ENCODE measurements at places on chromosomes 16 and 17.

DNA sequence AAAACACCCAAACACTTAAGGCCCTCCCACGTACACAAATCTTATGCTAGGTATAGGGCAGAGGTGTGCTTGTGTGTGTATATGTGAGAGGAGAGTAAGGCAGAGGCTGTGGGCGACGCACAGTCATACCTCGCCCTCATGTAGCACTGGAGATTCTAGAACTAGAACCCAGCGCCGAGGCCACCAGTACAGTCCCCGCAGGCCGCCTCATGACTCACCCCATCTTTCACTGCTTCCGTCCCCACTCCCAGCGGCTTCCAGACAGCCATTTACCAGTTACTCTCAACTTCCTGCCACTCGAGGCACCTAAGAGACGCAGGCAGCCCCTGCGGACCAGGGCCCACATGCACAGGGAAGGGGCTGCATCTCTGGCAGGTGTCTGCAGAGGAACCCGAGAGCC is 23.2 kb upstream of the CYTH1 start:
- no peak for DNase-seq

GRCh38 chr16:79767421-79768275 is 167.1 kb upstream of the MAF start:
- peak; percentile 50 for DNase-seq

GRCh38 chr16:56667581-56668571 is at the start of gene MT1G:
MT1G (minus strand) TSS chr16:56668065; CDS start chr16:56667993, 72 bp downstream.
- no peak for DNase-seq

DNA sequence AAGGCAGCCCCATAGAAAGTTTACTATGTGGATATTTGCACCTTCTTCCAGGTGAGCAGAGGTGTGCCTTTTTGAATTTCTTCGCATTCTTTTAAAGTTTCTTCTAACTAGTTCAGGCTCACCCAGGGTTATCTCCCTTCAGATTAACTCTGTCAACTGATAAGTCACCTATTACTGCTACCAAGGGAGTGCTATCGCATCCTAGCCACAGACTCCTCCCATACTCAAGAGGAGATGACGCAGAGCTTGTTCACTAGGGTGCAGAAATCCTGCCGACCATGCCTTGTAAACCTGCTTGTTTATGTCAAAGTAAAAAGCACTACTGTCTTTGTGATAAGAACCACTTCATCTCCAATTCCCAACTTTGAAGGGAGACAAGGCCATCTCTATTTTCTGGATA is 390.1 kb downstream of the RBFOX1 start:
- no peak for DNase-seq

- no peak for DNase-seq
Observed at GRCh38 chr16:12458591-12459358, 344.9 kb downstream of the CPPED1 start.

GRCh38 chr17:16929035-16929680 is 42.8 kb downstream of the TNFRSF13B start:
- DNase-seq: no peak

DNA sequence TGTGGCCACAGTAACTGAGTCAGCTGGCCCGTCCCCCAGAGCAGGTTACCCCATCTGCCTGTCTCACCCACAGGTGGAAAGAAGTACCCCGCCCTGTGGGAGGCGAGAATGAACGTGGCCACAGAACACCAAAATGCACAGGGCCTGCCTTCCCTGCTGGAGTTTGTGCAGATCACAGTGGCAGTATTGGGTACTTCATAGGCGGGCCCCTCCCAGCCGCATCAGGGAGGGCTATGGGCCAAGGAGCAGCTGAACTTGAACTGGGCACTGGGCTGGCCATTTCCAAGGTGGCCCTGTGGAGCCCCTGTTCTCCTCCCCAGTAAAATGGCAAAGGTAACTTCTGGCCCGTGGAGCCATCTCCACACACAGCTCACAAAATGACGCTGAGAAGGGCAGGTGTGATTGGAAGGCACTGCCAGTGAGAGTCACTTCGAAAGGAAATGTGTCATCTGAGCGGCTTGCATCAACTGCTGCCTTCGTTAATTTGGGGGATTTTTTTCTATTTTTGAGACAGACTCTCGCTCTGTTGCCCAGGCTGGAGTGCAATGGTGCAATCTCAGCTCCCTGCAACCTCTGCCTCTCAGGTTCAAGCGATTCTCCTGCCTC is 162.9 kb downstream of the ENGASE start:
- no peak for DNase-seq

GRCh38 chr17:42354956-42355843 is 33.0 kb downstream of the STAT3 start:
- DNase-seq: no peak

DNA sequence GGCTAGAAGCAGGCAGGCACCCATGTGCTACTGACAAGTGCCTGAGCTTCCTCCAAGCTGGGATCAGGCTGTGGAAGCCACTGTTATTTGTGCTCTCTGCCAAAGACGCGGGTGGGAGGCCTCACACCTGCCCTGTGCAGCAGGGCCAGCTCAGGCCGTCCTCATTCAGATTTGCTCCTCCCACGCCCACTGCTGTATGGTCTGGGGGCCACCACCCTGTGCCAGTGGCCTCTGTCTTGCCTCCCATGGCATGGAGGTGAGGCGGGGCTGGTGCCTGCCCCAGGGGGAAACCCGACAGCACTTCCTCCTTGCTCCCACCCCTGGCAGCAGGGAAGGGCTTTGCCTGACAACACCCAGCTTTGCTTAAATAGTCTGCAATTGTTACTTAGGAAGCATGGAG is 356.5 kb upstream of the CDH8 start:
- DNase-seq: no peak

DNA sequence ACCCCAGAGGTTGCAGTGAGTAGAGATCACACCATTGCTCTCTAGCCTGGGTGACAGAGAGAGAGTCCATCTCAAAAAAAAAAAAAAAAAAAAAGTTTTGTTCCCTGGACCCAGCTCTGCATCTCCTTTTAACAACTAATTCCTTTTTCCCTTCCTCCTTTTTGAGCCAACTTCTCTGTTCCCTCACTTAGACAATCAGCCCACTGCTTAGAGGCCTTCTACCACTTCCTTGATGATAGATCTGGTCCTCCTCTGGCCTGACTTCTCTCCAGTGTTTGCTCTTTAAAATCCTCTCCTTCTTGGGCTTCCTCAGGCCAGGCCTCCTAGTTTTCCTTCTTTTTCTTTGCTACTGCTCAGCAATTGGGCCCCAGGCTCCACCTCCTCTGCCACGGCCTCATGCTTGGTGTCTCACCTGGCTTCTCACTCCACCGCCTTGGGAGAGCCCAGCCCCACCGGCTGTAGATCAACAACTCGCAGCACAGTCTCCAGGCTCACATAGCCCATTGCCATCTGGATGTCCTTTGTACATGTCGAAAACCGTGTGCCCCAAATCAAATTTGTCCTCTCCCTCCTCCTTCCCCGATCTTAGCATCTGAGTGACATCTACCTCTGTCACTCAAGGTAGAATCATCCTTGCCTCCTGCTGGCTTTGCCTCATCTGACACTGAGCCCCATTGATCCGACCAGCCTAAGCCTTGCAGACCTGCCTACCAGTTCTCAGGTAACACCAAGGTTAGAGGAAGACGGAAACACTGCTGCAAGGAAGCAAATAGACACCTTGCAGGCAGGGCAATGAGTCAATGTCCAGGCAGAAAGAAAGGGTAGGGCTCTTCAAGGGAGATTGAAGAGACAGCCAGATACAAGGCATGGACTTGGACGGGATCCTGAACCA is 17.4 kb downstream of the ARHGAP27 start:
- DNase-seq: peak; percentile 45

- no peak for DNase-seq
Observed at GRCh38 chr16:51532551-51532950, 381.5 kb upstream of the SALL1 start.

- no peak for DNase-seq
Observed at GRCh38 chr17:16933317-16934132, 38.4 kb downstream of the TNFRSF13B start.

DNA sequence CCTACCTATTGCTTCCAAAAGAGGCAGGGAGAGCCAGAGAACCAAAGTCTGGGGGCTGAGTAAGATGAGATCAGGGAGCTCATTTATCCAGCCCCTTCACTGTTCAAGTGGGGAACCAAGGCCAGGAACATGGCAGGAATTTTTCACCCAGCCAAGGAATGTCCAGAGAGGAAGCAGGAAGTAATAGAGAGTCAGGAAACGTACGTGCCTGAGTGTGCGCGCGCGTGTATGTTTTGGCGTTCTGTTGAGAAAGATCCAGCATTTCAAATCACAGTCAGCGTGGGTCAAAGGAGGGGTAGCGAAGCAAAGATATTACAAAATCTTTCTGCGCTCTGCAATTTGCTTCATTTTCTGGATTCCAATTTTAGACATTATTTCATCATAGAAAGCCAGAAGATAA is 41.9 kb upstream of the WSCD1 start:
- DNase-seq: no peak

GRCh38 chr16:78310196-78310595 is 210.7 kb downstream of the WWOX start:
- DNase-seq: no peak

DNA sequence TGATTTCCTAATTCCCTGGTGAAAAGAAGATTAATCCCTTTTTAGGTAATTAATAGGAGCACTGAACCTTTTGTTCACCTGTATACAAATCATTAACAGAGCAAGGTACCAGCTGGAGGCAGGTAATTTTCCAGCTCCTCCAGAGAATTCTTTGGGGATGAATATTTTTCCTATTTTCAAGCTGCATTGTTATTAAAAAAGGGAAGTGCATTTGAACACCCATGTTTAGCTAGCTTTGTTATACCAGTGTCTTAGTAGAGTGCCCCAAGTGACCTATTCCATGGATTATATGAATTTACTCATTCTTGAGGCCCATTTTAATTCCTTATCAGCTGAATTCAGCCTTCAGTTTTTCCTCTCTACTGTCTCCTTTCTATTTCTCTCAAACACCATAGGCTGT is 73.2 kb upstream of the GOT2 start:
- DNase-seq: no peak

GRCh38 chr16:89922477-89922883 is 662 bp upstream of the TUBB3 start:
- DNase-seq: peak; percentile 78

DNA sequence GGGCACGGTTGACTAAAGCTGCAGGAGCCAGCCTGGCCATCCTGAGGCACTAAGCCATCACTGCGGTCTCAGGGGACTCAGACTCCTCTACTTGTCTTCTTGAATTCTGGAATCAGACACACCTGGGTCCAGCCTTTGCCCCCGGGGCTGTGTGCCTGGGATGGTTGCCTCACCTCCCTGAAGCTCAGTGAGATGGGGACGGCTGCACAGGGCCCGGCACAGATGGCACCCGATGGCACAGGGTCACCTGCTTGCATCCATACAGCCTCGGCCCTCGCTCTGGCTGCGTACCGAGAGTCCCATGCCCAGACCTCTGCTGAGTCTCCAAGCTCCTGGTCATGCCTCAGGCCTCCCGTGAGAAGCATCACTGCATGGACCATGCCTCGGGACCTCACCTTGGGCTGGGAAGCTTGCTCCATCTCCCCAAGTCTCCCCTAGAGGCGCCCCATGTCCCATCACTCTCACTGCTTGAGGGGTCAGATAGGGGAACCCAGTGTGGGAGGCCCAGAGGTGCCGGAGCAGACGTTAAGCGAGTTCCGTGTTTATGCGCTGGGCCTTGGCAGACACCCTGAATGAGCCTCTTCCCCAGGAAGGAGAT is 316.3 kb downstream of the SEC14L1 start:
- DNase-seq: no peak

DNA sequence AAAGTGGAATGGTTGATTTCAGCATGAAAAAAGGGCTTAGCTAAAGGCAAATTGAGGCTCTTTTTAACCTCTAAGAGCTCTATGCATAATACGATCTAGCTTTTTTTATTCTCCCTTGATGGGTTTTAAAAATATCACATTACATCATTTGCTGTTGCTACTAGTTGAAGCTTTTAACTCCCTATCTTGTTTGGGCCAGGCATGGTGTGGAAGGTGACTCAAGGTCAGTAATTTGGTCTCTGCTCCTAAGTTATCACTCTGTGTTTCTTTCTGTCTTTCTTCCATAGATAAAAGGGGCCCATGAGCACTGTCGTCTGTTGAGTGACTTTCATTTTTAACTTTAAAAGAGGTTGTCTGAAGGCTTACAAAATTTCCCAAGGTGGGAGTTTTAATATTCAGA is 58.1 kb upstream of the GOT2 start:
- DNase-seq: no peak

DNA sequence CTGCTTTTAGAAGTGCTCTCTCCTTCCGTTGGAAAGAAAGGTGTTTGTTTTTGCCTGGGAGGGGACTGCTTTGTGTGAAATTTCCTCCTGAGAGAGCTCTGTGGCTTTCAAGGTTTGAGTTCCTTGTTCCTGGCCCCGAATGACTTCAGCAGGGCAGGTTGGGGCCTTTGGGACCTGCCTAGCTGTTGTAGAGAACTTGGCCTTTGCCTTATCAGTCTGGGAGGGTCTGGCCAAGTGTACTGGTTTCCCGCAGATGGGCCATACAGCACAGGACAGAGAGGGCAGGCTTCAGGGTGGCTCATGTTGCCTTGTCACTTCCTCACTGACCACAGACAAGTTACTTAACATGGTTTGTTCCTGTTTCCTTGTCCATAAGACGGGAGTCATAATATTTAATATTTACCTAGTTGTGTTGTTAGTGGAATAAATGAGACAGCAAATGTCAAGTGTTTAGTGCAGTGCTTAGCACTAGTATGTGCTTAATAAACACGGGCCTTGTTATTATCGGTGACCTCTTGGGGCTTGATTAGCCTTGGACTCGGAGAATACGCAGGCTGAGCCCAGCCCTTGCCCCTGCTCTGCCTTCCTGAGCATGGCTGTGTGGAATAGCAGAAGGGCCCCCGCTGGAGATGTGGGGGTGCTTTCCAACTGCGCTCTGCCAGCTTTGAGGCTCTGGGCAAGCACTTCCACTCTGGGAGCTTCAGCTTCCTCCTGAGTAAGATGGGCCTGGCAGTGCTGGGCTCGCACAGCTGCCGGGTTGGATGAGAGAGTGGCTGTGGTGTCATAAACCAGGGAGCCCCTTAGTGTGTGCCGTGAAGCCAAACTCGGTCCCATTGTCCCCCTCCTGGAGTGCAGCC is 6.6 kb downstream of the PRSS8 start:
- no peak for DNase-seq

- DNase-seq: no peak
Observed at GRCh38 chr17:72236980-72237633, 116.3 kb downstream of the SOX9 start.

DNA sequence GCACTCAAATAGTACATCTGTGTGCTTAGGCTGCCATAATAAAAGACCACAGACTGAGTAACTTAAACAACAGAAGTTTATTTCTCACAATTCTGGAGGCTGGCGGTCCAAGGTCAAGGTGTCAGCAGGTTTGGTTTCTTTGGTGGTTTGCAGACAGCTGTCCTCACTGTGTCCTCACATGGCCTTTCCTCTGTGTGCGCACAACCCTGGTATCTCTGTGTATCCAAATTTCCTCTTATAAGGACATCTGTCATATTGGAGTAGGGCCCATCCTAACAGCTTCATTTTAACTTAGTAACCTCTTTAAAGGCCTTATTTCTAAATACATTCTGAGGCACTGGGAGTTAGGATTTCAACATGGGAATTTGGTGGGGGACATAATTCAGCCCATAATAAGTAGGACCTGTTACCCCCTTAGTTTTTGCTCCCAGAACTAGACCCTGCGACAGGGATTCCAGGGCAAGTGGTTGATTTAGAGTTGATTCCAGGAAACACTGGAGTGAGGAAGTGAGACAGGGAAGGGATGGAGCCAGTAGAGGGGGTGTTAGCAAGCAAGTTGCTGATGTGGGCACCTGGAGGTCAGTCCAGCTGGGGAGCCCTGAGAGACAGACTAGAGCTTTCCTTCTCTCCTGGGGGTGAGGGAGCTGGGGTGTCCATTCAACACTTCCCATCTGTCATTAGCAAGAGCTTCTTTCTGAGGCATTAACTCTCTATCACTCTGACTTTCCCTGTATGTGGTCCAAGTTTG is 10.9 kb upstream of the ALKBH5 start:
- no peak for DNase-seq

Data from ecto neural progenitor cell (in vitro differentiated cells).